Stimulated activated CD4-positive, alpha-beta T cell treated with anti-CD3 and anti-CD28 coated beads, Interleukin-1b, Interleukin-23, amount 100 ng/mL, for 4 hours (primary cell): ENCODE measurements at places on chromosomes 3 and 15.

DNA sequence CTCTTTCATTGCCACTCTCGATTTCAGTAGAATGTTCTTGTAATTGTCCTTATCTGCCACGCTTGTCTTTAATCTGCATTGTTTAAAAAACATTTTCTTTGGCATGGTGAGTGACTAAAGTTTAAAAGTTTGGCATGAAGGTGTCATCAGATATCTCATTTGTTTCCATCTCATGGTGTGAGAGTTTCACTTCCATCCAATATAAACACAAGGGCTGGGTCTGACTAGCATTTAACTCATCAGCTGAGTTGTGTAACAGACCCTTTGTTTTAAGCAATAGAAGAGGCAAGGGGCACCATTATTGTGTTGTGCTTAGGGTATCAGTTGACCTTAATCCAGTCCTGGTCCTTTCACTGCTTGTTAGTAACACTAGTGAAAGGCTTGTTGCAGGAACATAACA lies 49.9 kb upstream of the IL12A start:
- no peak for DNase-seq

DNA sequence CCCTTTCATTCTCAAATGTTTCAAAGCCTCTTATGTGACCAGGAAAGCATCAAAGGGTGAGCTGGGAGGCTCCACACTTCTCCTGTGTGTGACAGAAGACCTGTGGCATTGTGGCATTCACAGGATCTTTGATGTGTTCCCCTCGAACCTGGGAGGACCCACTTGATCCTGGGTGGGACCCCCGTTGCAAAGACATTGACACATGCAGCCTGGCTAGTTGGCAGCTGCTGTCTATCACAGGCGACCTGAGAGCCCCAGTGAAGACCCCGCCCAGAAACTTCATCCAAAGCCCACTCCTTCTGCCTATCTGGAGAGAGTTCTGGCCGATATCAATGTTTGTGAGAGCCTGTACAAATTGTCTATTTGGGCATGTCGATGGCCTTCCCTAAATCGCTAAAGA lies 140.4 kb upstream of the ATP2B2 start:
- DNase-seq, result no peak

DNA sequence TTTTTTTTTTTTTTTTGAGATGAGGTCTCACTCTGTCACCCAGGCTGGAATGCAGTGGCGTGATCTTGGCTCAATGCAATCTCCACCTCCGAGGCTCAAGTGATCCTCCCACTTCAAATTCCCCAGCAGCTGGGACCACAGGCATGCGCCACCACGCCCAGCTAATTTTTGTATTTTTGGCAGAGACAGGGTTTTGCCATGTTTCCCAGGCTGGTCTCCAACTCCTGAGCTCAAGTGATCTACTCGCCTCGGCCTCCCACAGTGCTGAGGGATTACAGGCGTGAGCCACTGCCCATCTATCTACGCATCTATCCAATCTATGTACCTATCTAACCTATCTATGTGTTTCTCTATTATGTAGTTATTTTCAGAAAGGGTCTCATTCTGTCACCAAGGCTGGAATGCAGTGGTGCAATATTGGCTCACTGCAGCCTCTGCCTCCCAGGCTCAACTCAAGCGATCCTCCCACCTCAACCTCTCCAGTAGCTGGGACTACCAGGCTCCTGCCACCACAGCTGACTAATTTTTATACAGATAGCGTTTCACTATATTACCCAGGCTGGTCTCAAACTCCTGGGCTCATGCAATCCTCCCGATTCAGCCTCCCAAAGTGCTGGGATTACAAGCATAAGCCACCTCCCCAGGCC lies 20.2 kb upstream of the GPX1 start:
- DNase-seq, result no peak

- no peak for DNase-seq
Measured at GRCh38 chr3:138806376-138807080, 28.2 kb downstream of the PIK3CB start.

- DNase-seq, result no peak
Measured at GRCh38 chr3:189664311-189664710, 33.1 kb downstream of the TP63 start.

DNA sequence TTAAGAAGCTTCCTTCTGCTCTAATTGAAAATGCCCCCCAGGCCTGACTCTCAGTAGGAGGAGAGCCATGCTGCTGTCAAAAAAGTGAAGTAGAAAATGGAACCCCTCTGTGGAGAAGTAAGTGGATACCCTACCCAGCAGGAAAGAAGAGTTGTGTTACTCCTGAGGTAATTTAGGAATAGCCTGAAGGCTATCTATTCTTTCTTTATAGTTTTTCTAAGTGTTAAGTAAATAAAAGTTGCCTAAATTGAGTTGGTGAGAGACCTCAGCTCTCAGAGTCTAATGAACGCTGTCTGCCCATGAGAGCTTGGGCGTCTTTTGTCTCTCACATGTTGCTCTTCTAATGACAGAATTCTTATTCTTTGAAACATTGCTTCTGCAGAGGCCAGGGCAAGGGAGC lies 116.2 kb downstream of the NSUN3 start:
- DNase-seq, result no peak

GRCh38 chr15:42992626-42993025 lies 72.0 kb upstream of the TTBK2 start:
- DNase-seq, result no peak

DNA sequence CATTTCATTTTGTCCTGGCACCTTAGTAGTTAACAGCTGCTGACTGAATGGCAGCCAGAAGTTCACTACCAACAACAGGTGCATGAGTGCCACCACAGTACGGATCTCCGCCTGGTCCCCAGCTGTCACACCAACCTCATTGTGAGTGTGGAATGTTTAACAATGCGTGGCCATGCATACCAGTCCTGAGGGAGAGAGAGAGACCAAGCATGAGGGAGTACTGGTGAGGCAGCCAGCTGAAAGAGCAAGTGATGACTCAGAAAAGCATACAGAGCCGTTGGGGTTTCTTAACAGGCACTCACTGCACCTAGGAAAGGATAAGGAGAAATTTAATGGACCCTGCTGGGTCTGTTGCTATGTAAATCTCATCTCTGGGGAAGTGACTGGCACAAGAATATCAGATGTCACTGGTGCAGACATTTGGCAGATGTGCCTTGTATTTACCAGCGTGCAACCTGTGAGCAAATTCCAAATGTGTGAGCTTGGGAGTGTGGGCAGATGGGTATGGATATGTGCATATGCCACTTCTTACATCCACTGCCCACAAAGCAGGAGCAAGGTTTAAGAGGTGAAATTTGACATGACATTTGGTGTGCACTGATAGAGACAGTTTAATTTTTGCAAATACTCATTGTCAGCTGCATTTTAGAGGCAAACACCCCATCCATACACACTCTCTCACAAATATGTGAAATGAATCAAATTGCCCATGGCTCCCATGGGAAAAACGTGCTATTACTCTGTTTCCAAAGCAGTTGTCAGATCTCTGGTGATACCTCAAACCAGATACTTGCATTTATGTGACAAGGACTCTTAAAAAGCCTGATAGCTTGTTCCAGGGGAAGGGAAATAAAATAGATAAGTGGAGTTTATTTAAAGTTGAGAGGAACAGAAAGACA lies 245.2 kb upstream of the ARPP21 start:
- no peak for DNase-seq

- peak; percentile 19 for DNase-seq
Measured at GRCh38 chr3:9352917-9353752, 9.7 kb upstream of the THUMPD3 start.

DNA sequence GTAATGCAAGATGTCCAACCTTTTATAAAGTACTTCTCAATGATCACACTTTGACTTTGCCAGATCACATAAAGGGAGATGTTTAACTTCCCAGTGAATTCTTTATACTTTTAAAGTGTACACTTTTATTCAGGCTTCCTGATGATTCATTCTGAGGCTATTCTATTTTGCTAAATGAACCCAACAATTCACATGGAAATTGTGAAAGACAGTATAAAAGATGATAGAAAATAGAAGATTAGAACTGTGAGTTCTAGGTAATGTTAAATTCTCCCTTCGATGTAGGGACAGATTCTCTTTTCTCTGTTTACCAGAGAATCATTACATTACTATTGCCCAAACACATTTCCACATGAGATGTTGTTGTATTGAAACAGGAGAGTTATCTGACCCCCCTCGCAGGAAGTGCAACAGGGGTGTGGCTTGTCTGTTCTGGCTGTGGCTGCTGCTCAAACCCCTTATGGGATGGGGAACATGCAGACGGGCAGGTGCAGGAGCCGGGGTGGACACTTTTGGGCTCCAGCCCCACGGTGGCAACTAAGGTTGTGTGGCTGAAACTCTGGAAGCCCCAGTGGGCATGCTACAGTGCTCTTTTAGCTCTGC lies 131.3 kb upstream of the LRTM1 start:
- DNase-seq, result no peak

DNA sequence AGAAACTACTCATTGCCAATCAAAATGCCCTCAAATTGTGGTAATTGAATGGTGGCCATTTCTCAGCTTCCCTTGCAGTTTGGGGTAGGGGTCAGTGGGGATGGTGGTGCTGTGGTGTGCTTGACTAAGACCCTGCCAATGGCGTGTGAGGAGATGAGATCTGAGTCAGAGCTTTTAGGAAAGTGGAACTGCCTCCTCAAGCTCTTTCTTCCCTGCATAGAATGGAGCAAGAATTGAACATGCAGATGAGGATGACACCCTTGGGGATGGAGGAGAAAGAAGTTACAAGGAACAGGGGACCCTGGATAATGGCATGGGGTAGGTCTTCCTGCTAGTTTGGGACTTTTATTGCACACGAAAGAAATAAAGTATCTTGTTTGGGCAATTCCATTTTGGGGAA lies 188.0 kb downstream of the PEX5L start:
- DNase-seq, result no peak
